ENCODE measurements at places on chromosomes 4 and X.

DNA sequence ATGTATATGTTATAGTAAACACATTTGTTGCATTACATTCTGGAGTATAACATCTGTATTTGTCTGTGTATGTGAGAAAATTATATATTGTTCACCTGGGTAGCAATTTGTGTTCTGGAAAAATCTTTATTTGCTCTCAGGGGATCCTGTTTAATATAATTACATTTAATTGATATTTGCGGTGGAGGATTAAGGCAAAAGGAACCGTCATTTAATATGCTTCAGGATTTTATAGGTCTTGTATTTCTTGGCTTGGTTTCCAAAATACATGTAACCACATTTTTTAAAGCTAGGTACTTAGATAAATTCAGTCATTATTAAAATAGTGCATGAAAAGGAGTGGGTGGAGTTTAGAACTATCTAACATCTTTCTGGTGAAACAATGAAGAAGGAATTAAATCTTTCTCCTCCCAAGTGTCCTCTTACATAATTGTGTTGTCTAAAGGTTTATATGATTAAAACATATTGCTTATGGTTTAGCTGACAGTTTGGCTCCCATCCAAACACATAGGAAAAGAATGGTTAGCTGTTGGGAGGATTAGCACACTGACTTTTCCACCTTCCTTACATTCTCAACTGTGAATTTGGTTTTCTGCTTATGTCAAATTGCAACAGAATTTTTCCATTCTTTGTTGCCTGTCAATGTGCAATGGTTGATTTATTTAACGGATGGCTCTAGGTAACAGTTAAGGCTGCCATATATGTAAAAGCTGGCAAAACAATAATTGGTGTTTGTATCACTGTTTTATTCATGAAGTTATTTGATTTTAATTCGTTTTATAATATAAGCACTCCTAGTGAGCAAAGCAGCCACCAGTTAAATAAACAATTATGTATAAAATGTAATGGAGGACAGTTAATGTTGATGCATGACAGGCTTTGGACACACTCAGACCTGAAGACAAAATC lies 250.8 kb upstream of the SFRP2 start:
- no peak for DNase-seq

DNA sequence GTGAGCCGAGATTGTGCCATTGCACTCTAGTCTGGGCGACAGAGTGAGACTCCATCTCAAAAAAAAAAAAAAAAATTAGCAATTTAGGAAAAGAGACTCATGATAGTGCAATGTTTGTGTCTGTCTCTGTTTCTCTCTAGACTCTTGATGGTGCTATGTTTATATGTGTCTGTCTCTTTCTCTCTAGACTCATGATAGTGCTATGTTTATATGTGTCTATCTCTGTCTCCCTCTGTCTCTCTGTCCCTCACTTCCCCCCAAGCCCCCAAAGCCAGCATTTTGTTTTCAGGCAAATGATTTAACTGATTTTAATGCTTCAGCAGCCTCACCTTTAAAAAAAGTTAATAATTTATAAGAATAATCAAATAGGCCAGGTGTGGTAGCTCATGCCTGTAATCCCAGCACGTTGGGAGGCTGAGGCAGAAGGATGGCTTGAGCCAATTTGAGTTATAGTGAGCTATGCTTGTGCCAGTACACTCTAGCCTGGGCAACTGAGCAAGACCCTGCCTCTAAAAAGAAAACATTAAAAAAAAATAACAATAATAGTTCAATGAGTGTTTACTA lies 6.9 kb downstream of the MOB1B start:
- DNase-seq, result no peak

DNA sequence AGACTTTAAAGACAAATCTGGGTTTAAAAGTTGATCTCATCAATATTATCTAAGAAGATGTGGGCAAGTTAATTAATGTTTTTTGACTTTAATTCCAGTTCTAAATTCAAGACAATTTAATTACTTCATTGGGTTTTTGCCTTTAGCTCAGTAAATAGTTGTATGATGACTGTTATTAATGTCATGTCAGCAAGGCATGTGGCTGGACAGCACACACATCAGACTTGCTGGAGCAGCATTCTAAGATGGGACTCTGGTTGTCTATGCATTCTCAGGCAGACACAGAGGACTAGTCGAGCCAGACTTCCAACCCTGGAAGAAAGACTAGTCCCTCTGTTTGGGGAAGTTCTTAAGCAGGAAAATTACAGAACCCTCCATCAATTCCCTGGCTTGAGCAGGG lies 180.7 kb upstream of the GK2 start:
- no peak for DNase-seq

DNA sequence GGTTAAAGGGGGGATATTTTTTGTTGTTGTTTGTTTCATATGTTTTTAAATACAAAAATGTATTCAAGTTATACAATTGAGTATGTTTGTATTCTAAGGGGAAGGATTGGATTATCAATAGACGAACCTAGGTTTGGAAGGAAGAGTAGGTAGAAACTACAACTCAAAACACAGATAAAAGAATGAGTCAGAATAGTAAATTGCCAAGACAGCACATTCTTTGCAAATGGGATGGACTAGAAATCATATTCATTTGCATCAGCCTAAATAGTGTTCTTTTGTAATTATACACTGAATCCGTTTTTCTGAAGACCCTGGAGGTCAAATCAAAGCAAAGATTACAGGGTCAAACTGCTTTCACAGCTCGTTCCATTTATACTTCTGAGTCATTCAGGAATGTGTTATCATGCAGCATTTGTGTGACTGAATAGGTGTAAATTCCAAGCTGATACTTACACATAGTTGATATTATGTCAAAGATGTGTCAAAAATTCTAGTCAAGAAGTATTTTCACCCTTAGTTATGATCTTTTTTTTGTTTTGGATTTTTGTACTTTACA lies 273.3 kb upstream of the FAT4 start:
- DNase-seq, result no peak

GRCh38 chr4:86203176-86203575 lies 156.7 kb downstream of the MAPK10 start:
- no peak for DNase-seq

DNA sequence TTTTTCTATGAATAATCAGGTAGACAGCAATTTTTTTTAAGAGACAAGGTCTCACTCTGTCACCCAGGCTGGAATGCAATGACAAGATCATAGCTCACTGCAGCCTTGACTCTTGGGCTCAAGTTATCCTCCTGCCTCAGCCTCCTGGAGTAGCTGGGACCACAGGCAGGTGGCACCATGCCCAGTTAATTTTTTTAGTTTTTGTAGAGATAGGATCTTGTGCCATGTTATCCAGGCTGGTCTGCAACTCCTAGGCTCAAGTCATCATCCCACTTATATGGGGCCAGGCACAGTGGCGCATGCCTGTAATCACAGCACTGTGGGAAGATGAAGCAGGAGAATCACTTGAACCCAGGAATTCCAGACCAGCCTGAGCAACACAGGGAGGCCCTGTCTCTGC lies 26.8 kb downstream of the AFAP1 start:
- no peak for DNase-seq

- DNase-seq, result no peak
Measured at GRCh38 chrX:130682990-130683389, 220.0 kb downstream of the ENOX2 start.

DNA sequence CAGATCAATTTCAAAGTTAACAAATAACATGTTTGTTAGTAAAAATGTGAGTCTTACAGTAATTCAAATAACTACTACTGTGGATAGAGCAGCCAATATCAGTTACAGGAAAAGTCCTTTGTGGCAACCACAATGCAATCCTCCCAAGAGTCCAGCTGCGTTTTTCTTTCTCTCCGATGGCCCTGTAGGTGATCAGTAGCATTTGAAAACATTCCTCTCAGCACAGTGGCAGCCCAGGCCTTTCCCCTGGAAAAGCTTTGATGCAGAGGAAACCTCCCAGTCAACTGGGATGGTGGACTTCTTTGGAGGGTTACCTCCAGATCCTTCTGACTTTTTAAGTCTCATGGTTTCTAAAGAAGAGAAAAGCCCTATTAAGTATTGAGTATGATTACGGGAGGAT lies 18.0 kb upstream of the PDZD4 start:
- DNase-seq, result no peak

- no peak for DNase-seq
Measured at GRCh38 chrX:63979480-63979879, 194.5 kb upstream of the ARHGEF9 start.

DNA sequence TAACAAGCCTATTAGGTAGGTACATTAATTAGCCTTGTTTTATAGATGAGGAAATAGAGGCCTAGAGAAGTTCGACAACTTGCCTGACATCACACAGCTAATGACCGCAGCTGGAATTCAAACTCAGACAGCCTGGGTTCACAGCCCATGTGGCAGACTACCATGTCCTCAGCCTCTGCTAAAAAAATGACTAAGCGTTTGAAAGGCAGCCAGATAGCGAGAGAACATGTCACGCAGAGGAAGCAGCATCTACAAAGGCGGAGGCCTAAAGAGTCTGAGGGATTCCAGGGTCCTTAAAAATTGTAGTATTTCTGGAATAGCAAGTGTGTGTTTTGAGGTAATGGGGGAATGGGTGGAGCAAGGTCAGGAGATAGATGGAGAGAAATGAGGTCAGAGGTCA lies 33.2 kb upstream of the BMP15 start:
- no peak for DNase-seq

DNA sequence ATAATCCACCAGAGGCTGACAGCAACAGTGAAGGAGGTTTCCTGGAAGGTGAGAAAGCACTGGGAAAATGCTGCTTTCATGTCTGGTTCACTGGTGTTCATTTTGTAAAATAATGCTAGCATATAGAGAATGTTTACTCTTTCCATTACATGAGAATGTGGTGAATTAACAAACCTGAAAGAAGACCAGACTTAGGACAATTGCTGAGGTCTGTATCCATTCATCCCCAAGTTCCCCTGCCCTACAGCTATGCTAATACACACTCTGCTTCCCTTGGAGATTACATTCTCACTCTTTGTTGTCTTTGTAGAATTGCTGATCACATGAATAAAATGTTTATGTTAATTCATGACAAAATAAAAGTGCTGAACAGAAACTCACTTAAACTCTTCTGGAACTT lies 99.5 kb downstream of the ARHGAP6 start:
- DNase-seq, result no peak

DNA sequence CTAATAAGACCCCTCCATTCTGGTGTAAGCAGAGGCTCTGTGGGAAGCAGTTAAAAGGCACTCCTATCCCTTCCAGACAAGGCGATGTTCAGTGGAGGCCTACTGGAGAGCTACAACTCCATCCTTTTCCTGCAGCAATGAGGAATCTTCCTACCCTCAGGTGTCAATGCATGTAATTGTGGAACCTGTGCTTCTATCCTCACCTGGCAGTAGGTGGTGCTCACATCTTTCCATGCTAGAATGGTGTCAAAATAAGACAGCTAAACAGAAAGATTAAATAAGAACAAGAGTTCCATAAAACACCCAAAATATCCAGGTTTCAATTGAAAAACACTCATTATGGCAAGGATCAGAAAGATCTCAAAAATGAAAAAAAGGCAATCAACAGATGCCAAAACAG lies 224.6 kb downstream of the IL15 start:
- DNase-seq, result no peak

Measured in activated CD8-positive, alpha-beta memory T cell treated with anti-CD3 and anti-CD28 coated beads for 1 hour (primary cell).